ENCODE measurements at places on chromosomes 5 and 9. TPM values are rescaled to one million over a fixed set of nuclear protein-coding genes. Genes with fewer than 3 reads are reported as not detected.
A peak's percentile ranks its signal among the peaks of the same experiment; 100 is the strongest.

The NREP gene
- 18.0 TPM for total RNA-seq

The ZDHHC11 gene
- 3.0 TPM for total RNA-seq

The ADAMTSL2 gene
- total RNA-seq: 31.0 TPM

The C7 gene
- total RNA-seq: 87.0 TPM

The IFNA13 gene
- total RNA-seq: not detected

- H3K27ac ChIP-seq: no peak overlapping the region
- H3K27me3 ChIP-seq: no peaks in the 10 kb centered on the region
- no peak for DNase-seq
- H3K4me3 ChIP-seq: no peak overlapping the region
- no peaks in the 10 kb centered on the region for H3K4me1 ChIP-seq
These were observed 17.9 kb upstream of the SCGB3A2 start for GRCh38 chr5:147860641-147861025.

DNA sequence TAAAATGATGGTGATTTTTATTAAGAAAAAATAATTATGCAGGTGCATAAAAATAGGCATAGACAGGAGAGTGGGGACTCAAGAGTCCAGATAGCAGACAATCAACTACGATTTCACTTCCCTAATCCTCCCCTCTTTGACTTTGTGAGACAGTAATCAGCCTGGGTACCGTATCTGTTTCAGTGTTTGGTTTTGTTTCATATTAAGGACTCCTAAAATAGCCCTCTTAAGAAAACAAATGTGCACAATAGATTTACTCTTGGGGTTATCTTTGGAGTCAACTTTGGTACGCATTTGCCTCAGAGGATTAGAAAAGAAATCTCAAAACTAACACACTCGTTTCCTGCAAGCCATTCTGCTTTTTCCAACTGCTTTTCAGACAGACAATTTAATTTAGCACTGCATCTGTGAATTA is 96.3 kb downstream of the ZNF608 start:
- no peaks in the 10 kb centered on the region for H3K27me3 ChIP-seq
- peaks cover 29% of the 10 kb centered on the region for H3K4me1 ChIP-seq
- peaks cover 20% of the 10 kb centered on the region for H3K36me3 ChIP-seq
- no peak for DNase-seq
- H3K27ac ChIP-seq: peak overlapping the region; percentile 83

DNA sequence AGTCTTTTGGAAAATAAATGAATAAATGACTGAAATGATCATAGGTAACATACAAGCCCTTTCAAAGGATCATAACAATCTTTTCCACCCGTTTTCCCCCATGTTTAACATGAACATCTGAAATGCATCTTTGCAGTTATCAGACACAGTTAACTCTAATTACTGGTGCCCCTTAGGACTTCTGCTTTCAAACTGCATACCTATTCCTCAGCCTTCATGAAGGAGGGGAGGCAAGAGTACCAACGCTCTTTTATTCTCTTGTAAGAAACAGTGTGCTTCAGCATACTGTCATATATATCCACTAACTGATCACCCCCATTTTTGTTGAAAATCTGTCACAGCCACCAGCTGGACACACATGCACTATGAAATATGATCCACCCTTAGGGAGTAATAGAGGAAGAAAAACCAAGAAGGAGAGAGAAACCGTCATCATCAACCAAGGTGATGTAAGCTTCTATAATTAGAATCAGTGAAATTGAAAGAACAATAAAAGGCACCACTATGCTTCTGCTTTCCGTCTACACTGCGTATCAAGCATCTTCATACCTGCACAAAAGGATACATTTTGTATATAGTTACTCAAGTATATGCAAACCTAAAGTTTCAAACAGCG is 98.7 kb downstream of the RAPGEF6 start:
- H3K27ac ChIP-seq: no peak overlapping the region
- H3K27me3 ChIP-seq: no peaks in the 10 kb centered on the region
- H3K4me3 ChIP-seq: no peak overlapping the region
- H3K4me1 ChIP-seq: peaks cover under 1% of the 10 kb centered on the region
- no peaks in the 10 kb centered on the region for H3K36me3 ChIP-seq

DNA sequence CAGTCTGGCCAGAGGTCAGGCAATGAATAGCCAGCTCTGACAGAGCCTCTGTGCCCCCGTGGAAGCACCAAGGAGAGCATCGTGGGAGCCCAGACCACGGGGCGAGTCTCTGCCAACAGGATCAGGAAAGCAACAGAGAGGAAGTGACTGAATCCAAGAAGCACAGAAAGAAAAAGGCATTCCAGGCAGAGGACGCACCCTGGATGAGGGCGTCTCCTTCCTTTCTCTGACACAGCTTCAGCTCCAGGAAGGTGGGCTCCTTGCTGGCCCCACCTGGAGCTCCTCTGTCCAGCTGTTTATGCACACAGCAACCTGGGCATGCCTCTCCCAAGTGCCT is 16.6 kb downstream of the HK3 start:
- no peaks in the 10 kb centered on the region for H3K36me3 ChIP-seq
- no peak for DNase-seq
- no peak overlapping the region for H3K27ac ChIP-seq
- H3K27me3 ChIP-seq: no peaks in the 10 kb centered on the region
